HFFc6 (cell line): ENCODE measurements at places on chromosomes 7 and 10. TPM values are rescaled to one million over a fixed set of nuclear protein-coding genes. Genes with fewer than 3 reads are reported as not detected.

Gene GNAT3
- total RNA-seq, result not detected in 2 replicates

Gene HSPA12A
- total RNA-seq, result 16.6 and 17.5 TPM in 2 replicates

Gene ACTR1A
- 125 and 135 TPM in 2 replicates for total RNA-seq

Gene CCDC146
- total RNA-seq, result 0.16 to 0.89 TPM (median 0.64 TPM) in 3 replicates

Gene DENND2A
- total RNA-seq, result 0.53 to 0.69 TPM (median 0.55 TPM) in 3 replicates
